Activated T-helper 1 cell treated with Interleukin-2 at 50 U/mL for 16 hours (primary cell): ENCODE measurements at places on chromosomes 2 and 18.

GRCh38 chr18:37243741-37244140, 321.9 kb downstream of the CELF4 start:
- no peak for DNase-seq

- DNase-seq, result no peak
Measured at GRCh38 chr18:10119528-10119927, 205.7 kb downstream of the VAPA start.

- no peak for DNase-seq
Measured at GRCh38 chr2:65686928-65687521, 254.6 kb upstream of the SPRED2 start.

GRCh38 chr18:27540111-27540510, 355.0 kb upstream of the CHST9 start:
- no peak for DNase-seq

DNA sequence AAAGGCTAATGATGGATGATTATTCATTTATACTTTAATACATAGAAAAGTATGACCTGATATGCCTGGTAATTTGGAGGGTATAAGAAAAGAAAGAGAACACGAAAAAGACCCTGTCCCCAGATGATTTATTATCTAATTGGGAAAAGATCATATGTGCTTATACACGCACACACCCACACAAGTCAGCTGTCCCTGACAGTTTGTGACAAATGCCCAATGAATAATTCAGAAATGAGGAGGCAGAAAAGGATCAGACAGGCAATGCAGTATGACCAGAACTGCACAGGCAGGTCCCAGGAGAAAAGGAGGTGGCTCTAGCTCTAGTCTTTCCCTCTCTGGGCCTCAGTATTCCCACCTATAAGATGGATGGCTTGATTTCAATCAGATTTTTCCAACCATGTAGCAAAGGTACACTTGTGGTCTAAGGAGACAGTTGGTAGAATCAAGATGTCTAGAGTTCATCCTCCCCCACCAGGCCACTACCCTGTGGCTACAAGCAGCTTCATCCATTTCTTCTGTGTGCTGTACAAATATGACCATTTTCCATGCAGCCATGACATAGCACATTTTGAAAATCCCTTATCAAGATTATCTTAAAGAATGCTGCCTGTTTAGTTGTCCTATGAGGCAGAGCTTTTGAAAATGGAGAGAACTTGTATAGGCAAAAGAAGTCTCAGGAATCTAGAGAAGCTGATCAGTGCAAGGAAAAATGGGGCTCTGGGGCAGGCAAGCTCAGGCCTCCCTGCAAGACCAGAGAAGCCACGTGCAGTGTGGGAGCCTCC, 19.7 kb downstream of the CYRIA start:
- no peak for DNase-seq

GRCh38 chr2:72138921-72139381, 8.7 kb downstream of the CYP26B1 start:
- no peak for DNase-seq

DNA sequence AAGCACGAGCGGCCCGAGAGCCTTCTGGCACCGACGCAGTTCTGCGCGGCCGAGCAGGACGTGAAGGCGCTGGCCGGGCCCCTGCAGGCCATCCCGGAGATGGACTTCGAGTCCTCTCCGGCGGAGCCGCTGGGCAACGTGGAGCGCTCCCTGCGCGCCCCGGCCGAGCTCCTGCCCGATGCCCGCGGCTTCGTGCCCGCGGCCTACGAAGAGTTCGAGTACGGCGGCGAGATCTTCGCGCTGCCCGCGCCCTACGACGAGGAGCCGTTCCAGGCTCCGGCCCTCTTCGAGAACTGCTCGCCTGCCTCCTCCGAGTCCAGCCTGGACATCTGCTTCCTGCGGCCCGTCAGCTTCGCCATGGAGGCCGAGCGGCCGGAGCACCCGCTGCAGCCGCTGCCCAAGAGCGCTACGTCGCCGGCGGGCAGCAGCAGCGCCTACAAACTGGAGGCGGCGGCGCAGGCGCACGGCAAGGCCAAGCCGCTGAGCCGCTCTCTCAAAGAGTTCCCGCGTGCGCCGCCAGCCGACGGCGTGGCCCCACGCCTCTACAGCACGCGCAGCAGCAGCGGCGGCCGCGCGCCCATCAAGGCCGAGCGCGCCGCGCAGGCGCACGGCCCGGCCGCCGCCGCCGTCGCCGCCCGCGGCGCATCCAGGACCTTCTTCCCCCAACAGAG, 70.4 kb downstream of the ARHGEF33 start:
- peak; percentile 37 for DNase-seq

GRCh38 chr2:220736778-220737177, 835.3 kb downstream of the EPHA4 start:
- no peak for DNase-seq

- DNase-seq, result no peak
Measured at GRCh38 chr2:197813093-197813787, 8.8 kb downstream of the PLCL1 start.

GRCh38 chr2:110115291-110116032, at the start of gene MALL:
TSS of gene MALL (minus strand) at chr2:110115822. CDS start at chr2:110115792, 30 bp downstream.
- no peak for DNase-seq

DNA sequence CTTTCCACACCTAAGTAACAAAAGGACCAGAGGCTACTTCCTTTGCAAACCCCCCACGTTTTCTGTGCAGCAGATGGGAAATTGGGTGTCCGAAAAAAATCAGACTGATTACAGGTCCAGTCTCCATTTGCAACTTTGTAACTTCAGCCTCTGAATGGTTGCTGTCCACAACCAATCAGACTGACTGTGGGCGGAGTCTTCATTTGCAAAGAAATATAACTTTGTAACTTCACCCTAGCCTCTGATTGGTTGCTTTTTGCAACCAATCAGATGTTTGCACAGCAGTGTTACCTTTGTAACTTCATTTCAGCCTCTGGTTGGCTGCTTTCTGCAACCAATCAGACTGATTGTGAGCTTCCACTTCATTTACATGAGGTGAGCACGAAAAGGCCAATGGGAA, 27.8 kb upstream of the CACNB4 start:
- no peak for DNase-seq

- DNase-seq, result no peak
Measured at GRCh38 chr2:9742601-9743000, 100.7 kb upstream of the TAF1B start.

DNA sequence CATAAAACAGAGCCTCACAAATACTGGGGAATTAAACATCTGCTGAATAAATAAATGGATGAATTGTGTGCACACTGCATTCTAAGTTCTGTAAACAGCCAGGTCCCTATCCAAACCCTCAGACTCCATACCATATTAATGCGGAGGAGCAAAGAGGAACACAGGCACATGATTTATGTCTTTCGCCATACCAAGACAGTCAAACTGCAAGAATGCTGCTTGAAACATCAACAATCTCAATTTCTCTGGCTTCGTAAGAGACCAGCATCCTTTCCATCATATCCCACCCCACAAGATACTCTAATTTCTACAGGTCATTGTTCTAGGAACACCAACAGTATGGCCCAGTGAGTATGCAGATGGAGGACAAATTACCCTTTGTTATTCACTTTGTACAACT, 15.0 kb downstream of the KANSL3 start:
- no peak for DNase-seq

DNA sequence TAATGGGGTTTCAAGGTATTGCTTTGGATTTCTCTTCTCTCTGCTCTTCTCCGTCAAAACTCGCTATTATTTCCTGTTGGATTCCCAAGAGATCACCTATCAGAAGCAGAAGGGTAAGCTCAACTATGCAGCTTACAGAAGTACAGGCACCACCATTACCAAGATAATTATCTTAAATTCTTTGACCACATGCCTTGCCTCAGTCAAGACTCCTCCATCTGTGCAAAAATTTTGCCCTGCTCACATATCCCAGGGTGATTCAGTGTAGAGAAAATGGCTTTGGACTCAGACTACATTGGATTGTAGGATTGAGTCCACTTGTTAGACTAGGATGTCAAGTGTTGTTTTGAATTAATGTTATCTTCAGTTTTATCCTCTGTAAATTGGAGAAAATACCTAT, 698.7 kb downstream of the TDRD15 start:
- no peak for DNase-seq

DNA sequence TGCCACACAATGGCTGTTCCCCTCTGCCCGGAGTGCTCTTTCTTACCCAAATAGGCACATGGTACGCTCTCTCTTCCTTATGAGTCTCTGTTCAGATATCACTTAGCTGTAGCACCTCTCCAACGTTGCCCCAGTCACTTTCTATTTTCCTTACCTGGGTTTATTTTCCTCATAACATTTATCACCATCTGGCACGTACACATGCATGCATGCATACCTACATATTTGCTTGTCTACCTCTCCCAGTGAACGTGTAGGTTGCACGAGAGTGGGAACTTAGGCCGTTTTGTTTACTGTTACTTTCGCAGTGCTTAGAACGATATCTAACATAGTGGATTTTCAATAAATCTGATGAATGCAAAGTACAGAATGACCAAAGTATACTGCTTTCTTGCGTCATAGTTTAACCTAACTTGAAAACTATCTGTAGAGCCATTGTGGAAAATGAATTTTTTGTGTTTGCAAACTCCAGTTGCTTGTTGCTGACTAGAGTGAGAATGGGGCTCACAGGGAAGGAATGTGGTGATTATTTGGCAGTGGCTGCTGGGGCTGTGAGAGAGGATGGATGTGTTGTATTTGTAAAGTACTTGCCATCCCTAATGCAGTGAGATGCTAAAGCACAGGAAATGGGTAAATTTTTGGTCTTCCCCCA, 47.1 kb downstream of the ACSL3 start:
- DNase-seq, result no peak

- no peak for DNase-seq
Measured at GRCh38 chr2:197875763-197876162, 71.4 kb downstream of the PLCL1 start.

DNA sequence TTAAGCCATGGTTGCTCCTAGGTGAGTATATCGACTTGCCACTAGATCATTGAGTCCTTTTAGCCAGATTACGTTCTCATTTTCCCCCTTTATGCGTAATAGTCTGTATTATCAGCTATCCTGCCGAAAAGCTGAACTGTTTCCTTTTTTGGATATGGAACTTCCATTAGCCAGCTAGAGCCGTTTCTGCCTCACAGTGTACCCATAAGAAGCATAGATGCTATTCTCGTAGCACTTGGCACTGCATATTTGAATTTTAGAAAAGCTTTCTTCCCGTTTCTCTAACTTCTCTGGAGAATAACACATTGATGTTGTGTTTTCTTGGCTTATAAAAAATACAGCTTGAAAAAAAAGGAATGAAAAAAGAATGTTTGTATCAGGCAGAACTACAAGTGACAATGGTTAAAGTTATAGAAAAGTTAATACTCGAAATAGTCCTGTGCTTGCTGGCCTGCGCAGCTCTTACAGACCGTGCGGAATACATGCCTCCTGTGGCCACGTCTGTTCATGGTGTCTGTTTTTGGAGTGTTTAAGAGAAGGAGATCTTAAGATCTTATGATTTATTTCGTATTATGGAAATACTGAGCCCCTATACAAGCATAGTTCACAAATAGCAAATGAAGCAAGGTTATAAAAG, 710 bp downstream of the DUSP19 start:
- no peak for DNase-seq

- DNase-seq, result no peak
Measured at GRCh38 chr2:182482511-182482910, 55.7 kb upstream of the PDE1A start.

- no peak for DNase-seq
Measured at GRCh38 chr18:45171679-45172191, 443.5 kb upstream of the SLC14A2 start.

DNA sequence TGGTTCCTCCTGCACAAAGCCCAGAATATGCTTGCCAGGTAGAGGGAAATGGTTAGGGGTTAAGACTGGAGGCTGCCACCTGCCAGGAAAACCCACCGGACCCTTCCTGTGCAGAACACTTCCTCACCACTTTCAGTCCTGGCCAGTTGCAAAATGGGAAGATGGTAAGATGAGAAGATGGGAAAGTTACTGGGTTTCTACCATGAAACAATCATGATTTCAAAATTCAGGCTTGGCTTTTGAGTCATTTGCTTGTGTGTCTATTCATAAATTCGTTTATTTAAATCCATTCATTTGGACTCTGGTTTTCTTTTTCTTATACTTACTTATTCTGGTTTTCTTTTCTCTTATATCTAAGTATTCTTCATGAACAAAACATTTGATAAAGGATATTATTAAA, 7.2 kb downstream of the BMP10 start:
- no peak for DNase-seq

DNA sequence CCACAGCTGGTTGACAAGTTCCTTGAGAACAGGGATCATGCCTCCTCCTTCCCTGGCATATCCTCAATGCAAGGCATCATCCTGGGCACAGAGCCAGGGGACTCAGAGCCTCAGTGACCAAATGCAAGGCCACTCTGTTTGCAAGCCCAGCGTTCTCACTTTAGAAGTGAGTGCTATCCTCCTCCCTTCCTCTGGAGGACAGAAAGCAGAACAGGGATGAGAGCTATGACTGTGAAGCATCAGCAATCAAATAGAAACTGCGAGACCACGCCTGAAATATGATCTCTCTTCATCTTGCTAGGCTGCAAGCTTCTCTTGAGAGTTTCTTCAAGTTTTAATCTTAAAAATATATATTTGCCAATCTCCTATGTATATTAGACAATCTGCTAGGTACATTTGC, 119.8 kb downstream of the LRATD1 start:
- DNase-seq, result no peak

DNA sequence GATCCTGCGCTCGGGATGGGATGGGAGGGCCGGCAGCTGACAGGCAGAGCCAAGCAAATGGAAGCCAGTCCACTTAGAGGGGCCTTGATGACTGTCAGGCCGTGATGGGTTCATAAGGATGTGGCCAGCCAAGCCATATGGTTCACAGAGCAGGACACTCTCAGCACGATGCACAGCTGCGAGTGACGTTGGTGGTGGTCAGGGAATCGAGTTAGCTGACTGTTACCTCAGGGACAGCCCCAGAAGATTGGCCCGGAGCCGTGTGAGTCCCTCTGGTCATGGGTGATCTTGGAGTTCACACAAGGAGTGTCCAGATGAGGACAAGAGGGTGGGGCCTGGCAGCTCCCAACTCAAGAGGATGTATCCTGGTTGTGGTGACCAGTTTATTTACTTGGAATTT, 70.2 kb downstream of the TPGS2 start:
- DNase-seq, result no peak

GRCh38 chr18:23616258-23616657, 30.0 kb upstream of the NPC1 start:
- DNase-seq, result no peak

- DNase-seq, result no peak
Measured at GRCh38 chr2:105750735-105751134, 6.0 kb downstream of the NCK2 start.

- no peak for DNase-seq
Measured at GRCh38 chr18:13265911-13266217, 47.3 kb downstream of the LDLRAD4 start.

- no peak for DNase-seq
Measured at GRCh38 chr2:73536133-73536840, 105.9 kb downstream of the NAT8 start.

- DNase-seq, result no peak
Measured at GRCh38 chr18:73785300-73785699, 362.3 kb downstream of the FBXO15 start.

- DNase-seq, result no peak
Measured at GRCh38 chr2:196182439-196183171, 11.2 kb upstream of the STK17B start.

GRCh38 chr2:200199005-200199404, 107.5 kb upstream of the SPATS2L start:
- DNase-seq, result no peak
